ENCODE measurements at places on chromosomes 11 and 22.
A peak's percentile ranks its signal among the peaks of the same experiment; 100 is the strongest.

DNA sequence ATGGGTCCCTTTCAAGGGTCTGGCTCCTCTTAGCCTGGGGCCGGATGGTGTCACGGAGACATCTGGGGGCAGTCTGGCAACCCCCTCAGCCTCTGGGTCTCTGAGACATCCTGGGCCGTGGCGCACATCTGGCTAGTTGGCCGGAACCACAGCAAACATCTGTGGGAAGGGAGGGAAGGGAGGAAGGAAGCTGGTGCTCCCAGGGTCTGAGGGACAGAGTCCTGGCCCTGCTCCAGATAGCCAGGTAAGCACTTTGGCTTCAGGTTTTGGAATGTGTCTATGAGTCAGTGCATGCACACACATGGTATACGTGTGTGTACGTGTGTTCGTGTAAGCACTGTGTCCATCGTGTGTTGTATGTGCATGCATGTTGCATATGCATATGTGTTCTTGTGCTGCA lies 225.1 kb downstream of the MN1 start:
- DNase-seq = no peak

DNA sequence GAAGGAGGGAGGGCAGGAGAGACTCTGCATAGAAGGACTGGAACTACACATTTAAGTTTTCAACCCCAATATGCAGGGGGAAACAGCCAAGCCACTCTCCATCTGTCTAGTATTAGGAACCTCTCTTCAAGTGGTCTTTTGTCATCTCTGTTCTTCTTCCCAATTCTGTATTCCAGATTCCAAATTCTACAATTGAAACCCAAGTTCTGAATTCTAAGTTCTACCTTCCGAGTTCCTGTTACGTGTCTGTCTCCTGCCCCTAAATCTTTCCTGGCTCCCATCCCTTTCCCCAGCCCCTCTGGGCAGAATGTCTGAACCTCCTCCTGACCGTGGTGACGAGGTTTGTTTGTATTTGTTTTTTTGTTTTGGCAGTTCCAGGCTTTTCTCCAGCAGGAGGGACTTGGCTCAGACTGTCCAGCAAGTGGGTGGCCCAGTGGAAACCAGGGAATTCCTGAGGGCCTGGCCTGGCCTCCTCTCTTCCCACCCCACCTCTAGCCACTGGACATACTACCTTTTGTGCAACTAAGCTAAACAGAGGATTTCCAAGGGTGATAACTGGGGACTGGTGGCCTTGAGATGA lies 1.6 kb upstream of the THOC5 start:
- DNase-seq = no peak

GRCh38 chr11:126157326-126158030 lies 54.0 kb downstream of the RPUSD4 start:
- DNase-seq = no peak

DNA sequence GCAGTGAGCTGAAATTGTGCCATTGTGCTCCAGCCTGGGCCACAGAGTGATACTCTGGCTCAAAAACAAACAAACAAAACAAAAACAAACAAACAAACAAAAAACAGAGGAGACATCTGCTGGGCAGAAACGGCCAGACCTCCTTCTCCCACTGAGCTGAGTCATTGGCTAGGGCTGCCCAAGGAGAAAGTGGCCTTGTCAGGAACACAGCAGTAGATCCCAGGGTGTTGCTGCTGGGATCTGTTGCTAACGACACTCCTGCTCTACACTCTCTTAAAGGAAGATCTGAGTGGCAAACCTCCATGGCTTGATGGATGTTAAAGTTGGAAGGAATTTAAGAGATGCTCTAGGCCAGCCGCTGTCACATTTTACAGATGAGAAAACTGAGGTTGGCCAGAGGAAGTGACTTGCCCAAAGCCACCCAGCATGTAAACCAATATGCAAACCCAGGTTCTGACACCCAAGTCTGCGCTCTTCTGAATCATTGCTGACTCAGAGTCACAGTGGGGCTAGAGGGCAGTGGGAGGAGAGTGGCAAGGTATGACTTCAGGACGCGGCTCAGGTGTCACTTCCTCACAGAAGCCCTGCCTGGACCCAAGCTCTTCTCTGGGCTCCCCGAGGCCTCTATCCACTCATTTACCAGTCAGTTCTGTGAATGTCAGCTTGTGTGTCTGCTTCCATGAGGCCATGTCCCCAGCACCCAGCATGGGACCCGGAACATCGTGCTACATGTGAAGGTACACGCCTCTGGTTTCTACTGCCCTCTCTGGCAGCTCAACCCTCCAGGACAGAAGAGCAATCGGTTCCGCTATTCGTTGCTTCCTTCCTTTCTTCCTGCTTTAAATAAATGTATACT lies 11.3 kb upstream of the GDPD5 start:
- peak; percentile 90 for DNase-seq

GRCh38 chr22:22144858-22145257 lies 99.7 kb upstream of the VPREB1 start:
- DNase-seq = no peak

GRCh38 chr11:108929241-108929640 lies 264.4 kb downstream of the DDX10 start:
- no peak for DNase-seq
